ENCODE measurements at places on chromosomes 1 and 21.

GRCh38 chr1:9680828-9681227 is 29.3 kb downstream of the PIK3CD start:
- no peak for DNase-seq

GRCh38 chr21:43355266-43355924 is 71.5 kb downstream of the SIK1 start:
- DNase-seq, result no peak

DNA sequence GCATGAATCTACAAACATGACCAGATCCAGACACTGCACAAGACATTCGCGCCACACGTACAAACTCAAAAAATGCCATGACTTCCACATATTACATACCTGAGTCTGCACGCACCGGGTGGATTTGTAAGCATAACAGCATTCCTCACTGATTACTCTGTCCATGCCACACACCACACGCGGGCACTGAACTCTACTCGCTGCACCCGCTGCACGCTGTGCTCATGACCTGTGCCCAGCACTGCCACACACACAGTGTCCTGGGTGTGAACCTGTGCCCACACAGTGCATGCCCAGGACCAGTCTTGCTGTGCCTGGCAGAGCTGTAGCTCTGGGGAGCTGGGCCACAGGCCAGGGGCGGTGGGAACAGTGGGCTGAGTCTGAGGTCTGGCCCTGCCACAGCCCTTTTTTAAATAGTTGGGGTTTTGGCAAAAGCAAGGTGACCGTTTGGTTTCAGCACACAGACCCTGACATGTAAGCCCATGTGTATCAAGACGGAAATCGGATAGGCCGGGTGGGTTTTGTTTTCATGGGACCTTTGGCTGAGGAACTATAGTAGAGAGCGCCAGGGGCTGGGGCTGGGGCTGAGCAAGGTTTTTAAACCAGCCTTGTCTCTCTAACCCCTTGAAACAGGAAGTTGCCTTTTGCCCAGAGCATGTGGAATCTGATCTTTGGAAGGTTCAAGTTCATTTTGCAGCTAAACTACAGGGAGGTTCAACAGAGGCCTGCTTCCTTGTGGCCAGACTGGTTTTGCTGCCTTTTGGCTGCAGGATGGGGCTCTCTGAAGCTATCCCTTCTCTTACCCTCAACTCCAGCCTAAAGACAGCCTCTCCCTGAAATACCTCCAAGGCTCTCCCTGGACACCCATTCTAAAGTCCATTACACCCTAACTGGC is 12.3 kb upstream of the GOLT1A start:
- no peak for DNase-seq

- no peak for DNase-seq
These were observed 158.6 kb upstream of the SNX7 start for GRCh38 chr1:98502937-98503336.

GRCh38 chr1:219575563-219575962 is 37.3 kb downstream of the ZC3H11B start:
- no peak for DNase-seq

DNA sequence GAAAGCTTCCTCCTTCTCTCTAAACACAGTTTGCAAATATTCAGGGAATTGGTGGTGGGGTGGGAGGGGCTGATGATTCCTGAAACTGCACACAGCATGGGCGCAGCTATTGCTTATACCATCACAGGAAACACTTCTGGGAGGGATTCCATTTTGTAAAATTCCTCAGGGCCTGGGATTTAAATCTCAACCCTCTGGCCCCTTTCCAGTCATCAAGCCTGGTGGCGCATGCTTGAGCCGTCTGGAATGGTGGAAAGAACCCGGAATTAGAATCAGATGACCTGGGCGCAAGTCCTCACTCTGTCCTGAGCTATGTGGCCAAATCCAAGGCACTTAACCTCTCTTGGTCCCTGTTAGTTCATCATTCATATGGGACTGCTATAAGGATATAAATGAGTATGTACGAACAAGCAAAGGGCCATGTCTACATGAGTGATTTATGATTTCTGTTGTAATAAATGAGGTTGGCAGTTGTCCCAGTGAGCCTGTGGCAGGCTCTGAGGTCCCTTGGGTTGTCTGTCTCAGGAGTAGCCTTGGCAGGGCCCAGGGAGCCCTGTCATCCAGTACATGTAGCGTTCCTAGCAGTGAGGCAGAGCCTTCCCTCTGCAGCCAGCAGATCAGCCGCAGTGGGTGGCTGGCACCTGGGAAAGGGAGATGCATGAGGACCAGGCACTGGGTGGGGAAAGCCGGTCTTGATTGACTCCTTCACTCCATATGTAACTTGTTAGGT is 72.0 kb downstream of the MAN1C1 start:
- DNase-seq, result no peak

- DNase-seq, result no peak
These were observed 268.5 kb downstream of the PTPRC start for GRCh38 chr1:198907423-198907746.

GRCh38 chr1:236492378-236492777 is 31.4 kb upstream of the LGALS8 start:
- no peak for DNase-seq

DNA sequence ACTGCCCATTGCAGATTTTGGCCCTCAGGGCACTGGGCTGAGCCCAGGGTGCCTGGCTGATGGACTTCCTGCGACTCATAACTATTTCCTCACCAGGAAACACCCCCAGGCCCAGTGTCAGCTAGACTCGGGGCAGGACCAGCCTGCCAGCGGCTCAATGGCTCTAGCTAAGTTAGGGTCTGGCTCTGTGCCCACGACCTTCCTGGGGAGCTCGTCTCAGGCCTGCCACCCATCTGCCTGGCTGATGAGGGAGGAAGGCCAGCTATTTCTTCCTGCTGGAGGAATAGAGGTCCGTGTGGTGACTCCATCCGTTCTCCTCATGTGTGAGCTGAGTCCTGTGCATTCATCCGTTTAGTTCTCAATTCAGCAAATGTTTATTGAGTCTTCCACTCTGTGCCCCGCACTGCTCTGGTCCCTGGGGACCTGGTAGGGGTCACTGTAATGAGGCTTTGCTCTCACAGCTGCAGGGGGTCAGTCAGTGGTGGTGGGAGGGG is 44.5 kb downstream of the KIRREL1 start:
- no peak for DNase-seq

GRCh38 chr1:53655931-53656746 is 82.8 kb downstream of the GLIS1 start:
- no peak for DNase-seq

DNA sequence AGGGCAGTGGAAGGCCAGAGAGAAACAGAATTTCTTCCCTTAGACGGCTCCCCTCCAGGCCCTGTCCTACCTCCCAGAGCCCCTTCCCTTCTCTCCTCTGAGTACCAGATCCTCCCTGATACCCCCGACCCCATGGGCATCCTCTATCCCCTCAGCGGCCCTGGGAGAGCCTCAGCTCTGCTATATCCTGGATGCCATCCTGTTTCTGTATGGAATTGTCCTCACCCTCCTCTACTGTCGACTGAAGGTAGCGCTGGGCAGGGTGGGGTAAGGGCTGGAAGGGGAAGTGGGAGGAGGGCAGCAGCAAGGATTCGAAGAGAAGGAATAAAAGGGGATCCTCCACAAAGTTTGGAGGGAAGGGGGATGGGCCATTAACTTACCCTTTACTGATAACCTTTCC is 2.7 kb downstream of the FCER1G start:
- no peak for DNase-seq

DNA sequence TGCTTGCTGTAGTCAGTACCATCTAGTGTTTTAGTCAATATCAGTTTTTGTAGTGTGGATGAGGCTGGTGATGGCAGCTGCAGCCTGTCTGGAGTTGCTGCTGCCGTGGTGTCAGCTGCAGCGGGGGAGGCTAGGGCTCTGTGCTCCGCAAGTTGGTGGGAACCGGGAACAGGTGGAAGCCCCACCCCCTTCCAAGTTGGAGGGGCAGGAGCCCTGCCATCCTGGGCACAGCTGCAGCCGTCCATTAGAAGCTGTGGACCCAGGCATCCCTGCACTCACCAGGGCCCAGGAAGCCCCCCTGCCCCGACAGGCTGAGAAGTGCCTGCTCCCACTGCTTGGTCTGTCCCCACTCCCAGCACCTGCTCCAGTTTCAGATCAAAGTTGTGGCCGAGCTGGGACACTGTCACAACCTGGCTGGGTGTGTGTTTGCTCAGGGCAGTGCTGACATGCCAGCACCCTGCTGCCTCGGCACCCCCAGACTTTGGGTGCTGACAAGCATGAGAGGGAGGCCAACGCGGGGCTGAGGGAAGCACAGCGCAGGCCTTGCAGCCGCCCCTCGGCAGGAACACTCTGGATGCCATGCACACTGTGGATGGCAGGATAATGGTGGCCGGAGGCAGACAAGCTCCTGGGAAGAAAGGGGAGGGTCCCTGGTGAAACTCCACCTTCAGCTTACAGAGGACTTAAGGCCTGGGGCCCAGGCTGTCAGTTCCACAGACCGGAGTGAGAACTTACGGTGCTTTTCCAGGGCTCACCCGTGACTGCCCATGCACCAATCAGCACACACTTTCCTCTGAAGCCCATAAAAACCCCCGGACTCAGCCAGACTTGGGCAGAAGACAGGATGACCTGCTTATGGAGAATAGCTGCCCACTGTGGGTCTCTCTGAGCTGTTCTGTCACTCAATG is 86.9 kb downstream of the ADARB1 start:
- DNase-seq, result no peak

GRCh38 chr1:40530735-40531380 is 579 bp upstream of the ZNF684 start:
- DNase-seq, result no peak

DNA sequence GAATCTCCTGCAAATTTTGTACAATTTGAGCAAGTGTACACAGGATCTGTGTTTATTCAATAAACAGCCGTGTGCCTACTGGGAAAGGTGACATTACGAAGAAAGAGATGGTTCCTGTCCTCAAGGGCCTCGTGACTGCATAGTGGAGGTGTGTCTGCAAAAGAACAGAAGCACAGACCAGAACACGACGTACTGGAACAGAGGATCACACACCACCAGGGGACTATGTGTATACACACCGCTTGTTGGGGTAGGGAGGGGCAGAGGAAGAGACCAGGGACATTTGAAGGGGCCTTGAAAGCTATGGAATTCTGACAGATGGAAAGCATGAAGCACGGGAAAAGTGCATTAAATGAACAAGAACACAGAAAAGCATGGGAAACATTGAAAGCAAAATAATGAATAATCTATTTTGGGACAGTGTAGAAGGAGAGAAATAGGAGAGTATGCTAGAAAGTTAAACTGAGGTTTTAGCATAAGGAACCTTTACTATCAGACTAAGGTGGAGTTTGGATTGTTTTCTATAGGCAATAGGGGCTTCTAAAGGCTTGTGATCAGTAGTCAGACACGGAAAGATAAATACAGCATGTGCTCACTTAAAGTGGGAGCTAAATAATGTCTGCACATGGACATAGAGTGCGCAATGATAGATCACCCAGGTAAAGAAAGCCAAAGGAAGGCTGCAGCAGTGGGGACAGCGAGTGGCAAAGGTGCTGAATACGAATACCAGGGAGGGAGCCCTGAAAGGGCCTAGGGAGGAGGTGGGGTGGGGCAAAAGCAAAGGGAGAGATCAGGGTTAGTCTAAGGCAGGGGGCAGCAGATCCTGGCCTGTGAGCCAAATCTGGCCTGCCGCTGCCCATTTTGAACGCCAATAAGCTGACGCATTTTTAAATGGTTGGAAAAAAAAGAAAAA is 11.0 kb downstream of the JAK1 start:
- DNase-seq, result no peak

GRCh38 chr1:225974454-225974853 is 24.7 kb downstream of the SDE2 start:
- no peak for DNase-seq

GRCh38 chr1:55700359-55701130 is 485.4 kb upstream of the USP24 start:
- no peak for DNase-seq

DNA sequence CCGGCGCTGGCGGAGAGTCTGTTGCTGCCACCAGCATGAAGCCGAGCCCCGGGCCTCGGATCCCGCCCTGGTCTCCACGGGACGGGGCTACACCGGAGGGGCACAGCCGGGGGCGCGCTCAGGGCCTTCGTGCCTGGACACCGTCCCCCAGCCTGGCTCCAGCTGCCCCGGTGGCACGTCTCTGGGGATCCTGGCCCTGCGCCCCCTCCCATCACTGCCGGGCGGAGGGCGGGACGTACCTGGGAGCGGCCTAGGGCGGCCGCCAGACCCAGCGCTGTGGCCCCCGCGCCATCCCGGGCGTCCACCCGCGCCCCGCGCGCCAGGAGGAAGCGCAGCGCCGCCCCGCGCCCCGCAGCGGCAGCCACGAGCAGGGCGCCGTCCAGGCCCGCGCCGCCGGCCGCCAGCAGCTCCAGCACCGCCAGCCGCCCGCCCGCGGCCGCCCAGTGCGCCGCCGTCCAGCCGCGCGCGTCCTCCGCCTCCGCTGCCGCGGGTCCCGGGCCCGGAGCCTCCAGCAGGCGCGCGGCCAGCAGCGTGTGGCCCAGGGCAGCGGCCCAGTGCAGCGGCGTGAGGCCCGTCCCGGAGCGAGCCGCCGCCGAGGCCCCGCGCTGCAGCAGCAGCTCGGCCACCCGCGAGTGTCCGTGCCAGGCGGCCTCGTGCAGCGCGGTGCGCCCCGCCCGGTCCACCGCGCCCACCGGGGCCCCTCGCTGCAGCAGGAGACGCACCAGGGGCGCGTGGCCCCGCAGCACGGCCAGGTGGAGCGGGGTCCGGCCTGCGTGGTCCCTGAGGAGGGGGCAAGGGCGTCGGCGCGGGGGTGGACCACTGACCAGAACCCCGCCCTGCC is 1.0 kb downstream of the ANKRD65 start:
- no peak for DNase-seq

GRCh38 chr1:43951021-43951985 is 4.6 kb downstream of the IPO13 start:
- no peak for DNase-seq

DNA sequence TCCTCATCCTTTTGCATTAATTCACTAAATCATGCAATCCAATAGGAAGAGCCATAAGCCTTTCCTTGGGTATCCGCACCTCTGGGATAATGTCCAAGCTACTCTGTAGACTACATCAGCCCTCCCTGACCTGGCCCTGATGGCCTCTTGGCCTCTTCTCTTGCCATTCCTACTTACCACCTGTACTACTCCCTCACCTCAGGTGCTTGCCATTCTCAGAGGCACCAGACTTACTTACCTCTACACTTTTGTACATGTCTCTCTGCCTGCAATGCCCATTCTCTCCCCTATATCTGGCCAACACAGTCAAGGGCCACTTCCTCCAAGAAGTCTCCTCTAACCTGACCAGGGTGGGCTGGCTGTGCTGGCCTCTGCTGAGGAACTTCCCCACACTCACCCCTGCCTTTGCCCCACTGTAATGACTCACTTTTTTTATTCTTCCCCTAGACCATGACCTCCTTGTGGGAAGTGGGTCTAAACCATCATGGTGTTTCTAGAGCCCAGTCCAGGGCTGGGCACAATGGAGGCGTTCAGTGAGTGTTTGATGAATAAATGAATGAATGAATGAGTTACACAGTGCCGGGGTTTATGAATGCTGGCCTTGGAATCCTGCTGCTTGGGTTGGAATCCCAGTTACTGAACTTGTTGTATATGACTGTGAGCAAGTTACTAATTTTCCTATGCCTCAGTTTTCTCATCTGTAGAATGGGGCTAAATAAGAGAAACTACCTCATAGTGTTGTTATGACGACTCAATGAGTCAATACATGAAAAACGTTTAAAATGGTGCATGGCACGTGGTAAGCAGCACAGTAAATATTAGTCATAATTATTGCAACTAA is 179.8 kb downstream of the FOXD2 start:
- no peak for DNase-seq

Data from CD4-positive, alpha-beta memory T cell (primary cell).